ENCODE measurements at places on chromosomes 1 and 21.

DNA sequence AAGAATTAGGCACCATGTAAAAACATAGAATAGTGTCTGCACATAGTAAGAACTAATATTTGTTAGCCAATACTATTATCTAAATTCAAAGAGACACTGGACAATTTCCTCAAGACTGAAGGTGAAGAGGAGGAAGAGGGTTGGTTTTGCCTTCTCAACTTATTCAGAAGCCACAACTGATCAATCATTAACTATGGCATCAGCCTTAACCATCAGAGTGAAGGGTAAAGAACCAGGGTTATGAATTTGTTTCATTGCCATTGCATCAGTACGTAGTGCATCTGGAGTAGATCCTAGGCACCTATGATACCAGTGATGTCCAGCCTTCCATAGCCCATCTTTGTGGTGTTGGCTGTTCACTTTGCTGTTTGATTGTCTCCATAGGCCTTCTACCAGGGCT is 421.7 kb upstream of the DEPDC1 start:
- no peak for DNase-seq

GRCh38 chr1:119141020-119141424 is 569 bp upstream of the WARS2 start:
- DNase-seq: peak; percentile 49

DNA sequence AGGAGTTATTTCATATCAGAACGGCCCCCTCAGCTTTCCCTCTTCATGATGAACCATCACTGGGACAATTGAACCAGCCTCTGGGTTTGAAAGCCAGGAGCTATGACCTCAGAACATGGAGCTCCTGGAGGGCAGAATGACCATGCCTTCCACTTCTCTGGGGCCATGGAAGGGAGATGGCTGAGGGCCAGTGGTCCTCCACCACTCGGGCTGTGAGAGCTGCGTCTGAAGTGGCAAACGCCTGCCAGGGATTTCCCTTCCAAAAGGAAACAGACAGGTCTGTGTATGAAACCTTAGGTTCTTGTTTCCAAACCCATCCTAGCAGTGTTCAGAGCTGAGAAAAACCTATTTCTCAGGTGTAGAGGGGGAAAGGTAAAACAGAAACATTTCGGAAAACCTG is 22.5 kb downstream of the PKP1 start:
- DNase-seq: no peak

DNA sequence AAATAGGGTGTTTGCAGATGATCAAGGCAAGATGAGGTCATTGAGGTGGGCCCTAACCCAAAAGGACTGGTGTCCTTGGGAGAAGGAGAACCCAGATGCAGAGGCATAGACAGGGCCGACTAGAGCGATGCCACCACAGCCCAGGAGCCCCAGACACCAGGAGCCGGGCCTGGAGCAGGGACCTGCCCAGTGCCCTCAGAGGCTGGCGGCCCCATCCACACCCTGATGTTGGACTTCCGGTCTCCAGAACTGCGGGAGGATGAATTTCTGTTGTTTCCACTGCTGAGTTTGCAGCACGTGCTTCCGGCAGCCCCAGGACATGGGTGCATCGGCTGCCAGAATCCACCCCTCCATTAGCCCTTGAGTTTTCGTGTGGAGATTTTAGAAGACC is 7.2 kb upstream of the ACTRT2 start:
- DNase-seq: no peak

DNA sequence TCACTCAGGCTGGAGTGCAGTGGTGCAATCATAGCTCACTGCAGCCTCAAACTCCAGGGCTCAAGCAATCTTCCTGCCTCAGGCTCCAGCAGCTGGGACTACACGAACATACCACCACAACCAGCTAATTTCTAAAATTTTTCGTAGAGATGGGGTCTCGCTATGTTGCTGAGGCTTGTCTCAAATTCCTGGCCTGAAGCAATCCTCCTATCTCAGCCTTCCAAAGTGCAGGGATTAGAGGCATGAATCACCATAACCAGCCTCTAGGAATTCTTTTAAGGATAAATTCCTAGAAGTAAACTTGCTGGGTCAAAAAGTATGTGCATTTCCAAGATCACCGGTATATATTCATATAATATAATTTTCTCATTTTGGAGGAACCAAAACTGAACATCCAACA is 17.6 kb upstream of the HUNK start:
- no peak for DNase-seq

GRCh38 chr1:186575348-186575747 is 104.9 kb downstream of the PTGS2 start:
- no peak for DNase-seq

GRCh38 chr1:108880850-108881249 is 4.1 kb downstream of the GPSM2 start:
- DNase-seq: no peak

DNA sequence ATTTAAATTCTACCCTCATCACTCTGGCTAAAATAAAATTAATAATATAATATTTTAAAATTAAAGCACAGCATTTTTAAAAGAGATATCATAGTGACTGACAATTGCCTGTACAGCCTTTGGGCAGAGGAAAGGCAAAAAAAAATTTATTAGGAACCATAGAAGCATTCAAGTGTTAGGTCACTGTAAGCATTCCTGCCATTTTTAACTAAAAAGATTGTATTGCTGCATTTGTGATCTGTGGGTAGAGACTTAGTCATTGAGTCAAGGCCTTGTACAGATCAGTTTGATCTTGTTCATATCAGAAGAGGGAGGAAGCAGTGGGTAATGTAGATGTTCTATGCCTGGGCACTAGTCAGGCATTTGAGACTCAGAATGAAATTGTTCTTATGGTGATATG is 109.9 kb downstream of the LYPLAL1 start:
- no peak for DNase-seq

DNA sequence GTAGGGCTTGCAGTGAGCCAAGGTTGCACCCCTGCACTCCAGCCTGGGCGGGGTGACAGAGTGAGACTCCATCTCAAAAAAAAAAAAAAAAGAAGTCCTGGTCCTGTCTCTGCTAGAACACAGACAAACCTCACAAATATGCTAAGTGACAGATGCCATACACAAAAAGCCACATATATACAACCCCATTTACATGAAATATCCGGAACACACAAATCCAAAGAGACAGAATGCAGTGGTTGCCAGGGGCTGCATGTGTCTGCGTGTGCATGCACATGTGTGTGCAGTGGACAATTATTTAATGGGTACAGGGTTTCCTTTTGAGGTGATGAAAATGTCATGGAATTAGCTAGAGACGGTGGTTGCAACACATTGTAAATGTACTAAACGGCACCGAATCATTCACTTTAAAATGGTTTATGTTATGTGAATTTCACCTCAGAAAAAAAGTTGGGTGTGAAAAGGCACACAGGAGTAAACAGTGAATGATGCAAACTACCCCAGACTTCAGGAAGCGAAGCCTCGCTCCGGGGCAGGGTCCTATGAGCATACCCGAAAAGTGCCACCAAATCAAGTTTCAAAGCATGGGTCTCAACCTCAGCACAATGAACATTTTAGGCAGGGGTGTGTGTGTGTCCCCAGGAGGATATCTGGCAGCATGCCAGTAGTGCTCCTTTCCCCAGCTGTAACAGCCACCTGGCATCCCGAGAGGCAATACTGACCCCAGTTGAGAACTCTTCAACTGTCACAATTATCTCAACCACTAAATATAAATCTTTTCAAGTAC is 48.3 kb downstream of the GNB1 start:
- DNase-seq: no peak

DNA sequence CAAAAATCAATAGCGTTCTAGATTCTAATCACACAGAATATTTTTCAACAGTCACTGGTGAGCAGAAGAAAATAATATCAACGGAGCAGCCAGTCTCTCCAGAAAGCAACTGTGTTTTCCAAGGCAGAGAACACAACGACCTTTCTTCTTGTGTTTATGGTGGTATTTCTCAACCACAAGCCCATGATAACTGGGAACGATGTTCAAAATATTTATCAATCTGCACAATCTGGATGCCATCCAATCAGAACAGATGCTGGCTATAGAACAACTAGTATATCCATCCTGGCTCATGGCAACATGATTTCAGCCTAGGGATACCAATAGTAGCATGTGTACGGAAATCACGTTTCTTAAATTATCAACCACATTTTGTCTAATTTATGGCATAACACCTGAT is 162.7 kb upstream of the RUNX1 start:
- DNase-seq: no peak

- DNase-seq: no peak
These were observed 200.0 kb downstream of the LIPI start for GRCh38 chr21:14010729-14011128.

GRCh38 chr21:45220714-45221490 is 66.8 kb downstream of the POFUT2 start:
- no peak for DNase-seq

GRCh38 chr1:208349694-208350330 is 105.6 kb upstream of the PLXNA2 start:
- DNase-seq: no peak

- no peak for DNase-seq
These were observed 112.6 kb downstream of the LRIG2 start for GRCh38 chr1:113185463-113186104.

DNA sequence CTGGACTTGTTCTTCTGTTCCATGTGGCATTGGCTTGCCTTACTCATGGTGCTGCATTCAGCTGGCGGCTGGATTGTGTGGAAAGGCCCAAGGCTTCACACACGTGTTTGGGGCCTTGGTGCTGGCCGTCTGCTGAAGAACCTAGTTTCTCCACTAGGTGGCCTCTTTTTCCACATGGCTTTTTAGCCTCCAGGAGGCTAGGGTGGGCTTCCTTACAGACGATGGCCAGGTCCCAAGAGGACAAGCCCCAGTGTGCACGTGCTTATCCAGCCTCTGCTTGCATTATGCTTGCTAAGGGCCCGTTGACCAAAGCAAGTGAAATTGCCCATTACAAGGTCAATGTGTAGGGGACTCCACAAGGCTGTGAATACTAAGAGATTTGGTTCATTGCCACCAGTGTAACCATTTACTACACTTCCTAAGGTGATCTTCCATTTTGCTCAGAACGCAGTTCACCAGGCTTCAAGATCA is 47.5 kb upstream of the FOXO6 start:
- no peak for DNase-seq

- peak; percentile 85 for DNase-seq
These were observed 1.3 kb downstream of the HES3 start for GRCh38 chr1:6245086-6245868.

DNA sequence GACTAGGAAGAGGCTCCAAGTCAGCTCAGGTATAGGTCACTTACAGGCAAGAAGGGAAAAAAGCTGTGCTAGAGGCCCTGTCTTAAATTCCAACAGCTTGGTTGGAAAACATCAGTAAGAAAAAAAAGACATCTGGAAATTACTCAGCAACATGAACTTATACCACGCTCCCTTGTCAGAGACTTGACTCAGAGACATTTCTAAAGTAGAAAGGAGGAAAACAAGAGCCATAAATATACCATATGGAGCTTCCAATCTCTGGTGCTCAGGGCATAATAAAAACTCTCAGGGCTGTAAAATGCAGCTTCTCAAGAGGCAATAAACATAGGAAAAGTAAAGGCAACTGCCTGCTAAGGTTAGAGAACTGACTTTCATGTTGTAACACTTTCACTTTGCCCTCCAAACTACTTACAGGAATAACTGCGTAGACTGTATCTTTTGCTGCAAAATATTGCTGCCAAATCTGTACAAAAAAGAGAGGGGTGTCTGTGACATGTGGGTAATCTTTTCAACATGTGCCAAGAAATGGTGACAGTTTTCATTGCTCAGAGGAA is 14.7 kb downstream of the ATPAF1 start:
- no peak for DNase-seq

GRCh38 chr1:158457246-158457645 is 4.4 kb upstream of the OR10K1 start:
- DNase-seq: no peak

- no peak for DNase-seq
These were observed 68.4 kb downstream of the AK5 start for GRCh38 chr1:77350012-77350770.

DNA sequence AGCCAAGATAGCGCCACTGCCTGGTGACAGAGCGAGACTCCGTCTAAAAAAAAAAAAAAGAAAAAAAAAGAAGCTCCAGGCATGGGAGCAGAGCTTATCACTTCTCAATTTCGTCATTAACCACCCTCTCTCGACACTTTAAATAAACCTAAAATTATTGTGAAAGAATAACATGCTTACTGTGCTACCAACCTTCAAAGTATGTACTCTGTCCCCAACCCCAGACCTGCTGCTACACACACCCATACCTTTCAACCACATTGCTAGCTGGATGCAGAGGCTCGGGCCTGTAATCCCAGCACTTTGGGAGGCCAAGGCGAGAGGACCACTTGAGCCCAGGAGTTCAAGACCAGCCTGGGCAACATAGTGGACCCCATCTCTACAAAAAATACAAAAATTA is 38.7 kb downstream of the GNPAT start:
- no peak for DNase-seq

GRCh38 chr1:171585715-171586114 is 36.3 kb upstream of the MYOCOS start:
- DNase-seq: no peak

DNA sequence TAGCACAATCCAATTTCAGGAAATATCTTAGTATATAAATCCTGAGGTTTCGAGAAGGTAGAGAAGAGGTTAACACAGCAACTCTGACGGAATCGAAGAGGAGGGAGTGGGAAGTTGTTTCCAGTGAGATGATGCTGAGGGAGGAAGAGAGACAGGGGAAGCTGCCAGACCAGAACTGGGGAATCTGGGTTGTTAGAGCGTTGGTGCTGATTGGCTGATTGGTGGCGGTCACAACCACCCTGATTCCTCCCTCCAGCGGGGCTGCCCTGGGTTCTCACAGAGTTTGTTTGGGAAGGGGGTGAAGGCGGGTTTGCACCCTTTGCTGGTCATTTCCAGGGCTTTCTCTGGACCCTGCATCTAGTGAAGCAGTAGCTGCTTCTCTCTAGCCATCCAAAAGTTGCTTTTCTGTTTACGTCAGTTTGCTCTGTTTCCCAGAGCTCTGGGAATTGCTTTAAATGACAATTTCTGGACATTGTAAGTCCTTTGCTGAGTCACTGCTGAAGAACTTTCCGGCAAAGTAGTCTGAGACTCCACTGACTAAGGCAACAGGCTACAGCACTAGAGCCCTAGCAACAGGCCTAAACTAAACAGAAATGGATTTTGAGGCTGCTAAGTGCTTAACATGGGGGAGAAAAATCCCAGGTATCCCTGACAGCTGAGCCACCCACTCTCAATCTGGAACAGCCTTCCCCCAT is 90.1 kb downstream of the TENT5C start:
- no peak for DNase-seq

GRCh38 chr1:199116488-199116887 is 477.6 kb downstream of the PTPRC start:
- DNase-seq: no peak

DNA sequence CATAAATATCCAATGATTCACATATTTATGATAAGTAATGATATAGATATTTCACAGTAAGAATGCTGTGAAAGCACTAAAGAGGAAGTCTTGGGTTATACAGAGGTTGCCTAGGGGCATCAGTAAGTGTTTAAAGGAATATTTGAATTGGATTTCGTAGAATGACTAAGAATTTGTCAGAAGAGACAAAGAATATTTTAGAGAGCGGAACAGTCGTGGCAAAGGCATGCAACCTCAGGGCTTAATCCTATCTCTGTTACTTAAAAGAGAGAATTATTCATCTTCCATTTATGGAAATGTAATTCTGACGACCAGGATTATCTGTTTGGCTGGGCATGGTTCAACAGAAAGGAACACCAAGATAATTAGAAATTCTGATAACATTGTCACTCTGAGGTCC is 171.9 kb upstream of the NR5A2 start:
- no peak for DNase-seq

GRCh38 chr1:30410153-30410851 is 313.1 kb downstream of the MATN1 start:
- DNase-seq: no peak

All from stimulated activated CD4-positive, alpha-beta T cell treated with anti-CD3 and anti-CD28 coated beads, Interleukin-2, amount 100 ng/mL, for 24 hours (primary cell).